ENCODE measurements at places on chromosomes 3 and 15.
A peak's percentile ranks its signal among the peaks of the same experiment; 100 is the strongest.

- DNase-seq = no peak
Measured at GRCh38 chr3:179880868-179881267, 155.9 kb downstream of the PEX5L start.

GRCh38 chr15:47398132-47398531 lies 319.2 kb upstream of the SEMA6D start:
- DNase-seq = no peak

GRCh38 chr3:58041182-58041825 lies 33.1 kb downstream of the FLNB start:
- no peak for DNase-seq

- DNase-seq = no peak
Measured at GRCh38 chr3:46215810-46216414, 7.8 kb upstream of the CCR1 start.

GRCh38 chr3:187445356-187445755 lies 77.2 kb downstream of the RTP4 start:
- DNase-seq = no peak

DNA sequence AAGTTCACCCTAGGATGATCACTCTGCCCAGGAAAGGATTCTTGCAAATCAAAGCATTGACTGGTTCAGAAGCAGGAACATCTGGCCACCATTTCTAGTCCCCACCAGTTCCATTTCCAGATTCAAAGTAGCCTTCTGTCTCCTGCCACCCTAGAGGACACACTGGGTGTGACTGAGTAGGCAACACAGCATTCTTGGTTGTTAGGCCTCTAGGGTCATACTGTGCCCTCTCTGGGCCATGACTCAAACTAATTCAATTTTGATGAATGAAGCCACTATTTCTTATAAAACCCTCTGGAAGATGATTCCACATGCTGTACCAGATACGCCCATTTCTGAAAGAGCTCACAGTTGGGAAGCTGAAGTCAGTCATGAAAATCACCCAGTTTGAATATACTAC lies 69.7 kb downstream of the WDR76 start:
- DNase-seq = no peak

GRCh38 chr3:95775486-95776094 lies 1038.8 kb upstream of the EPHA6 start:
- no peak for DNase-seq

DNA sequence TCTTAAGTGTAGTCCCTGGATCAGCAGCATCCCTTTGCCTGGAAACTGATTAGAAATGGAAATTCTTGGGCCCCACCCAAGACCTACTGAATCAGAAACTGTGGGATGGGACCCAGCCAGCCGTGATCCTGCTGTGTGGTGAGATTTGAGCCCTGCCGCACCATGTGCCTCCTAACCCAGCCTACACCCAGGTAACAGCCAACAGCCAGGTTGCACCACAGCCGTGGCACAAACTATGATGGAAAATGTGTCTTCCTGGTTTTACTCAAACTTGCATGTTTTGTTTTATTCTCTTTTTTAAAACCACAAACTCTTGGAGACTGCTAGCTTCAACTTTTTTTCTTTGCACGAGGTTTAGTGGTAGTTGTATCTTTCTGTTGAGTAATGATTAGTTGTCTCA lies 2.6 kb downstream of the LIMD1 start:
- DNase-seq = peak; percentile 81

DNA sequence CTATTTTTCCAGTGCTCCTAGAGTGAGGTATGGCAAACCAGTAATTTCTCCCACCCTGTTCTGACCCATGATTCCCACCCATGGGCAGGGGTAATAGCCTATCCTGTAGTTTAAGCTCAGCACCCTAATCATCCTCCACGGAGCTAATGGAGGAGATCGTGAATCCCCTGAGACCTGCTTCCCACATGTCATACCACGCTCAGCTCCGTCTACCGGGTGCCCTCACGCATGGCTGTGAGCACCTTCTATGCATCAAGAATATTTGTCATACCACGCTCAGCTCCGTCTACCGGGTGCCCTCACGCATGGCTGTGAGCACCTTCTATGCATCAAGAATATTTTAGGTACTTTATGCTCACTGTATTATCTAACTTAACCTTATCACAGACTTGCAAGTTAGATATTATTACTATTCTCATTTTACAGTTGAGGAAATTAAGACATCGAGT lies 104.7 kb upstream of the PFN2 start:
- DNase-seq = no peak

GRCh38 chr15:80779658-80780415 lies 667 bp downstream of the CEMIP start:
- peak; percentile 36 for DNase-seq

- DNase-seq = no peak
Measured at GRCh38 chr15:100167884-100168375, 173.8 kb downstream of the ADAMTS17 start.

GRCh38 chr3:36700537-36701248 lies 63.7 kb downstream of the DCLK3 start:
- DNase-seq = peak; percentile 80

- no peak for DNase-seq
Measured at GRCh38 chr3:49725906-49726681, 2.3 kb upstream of the GMPPB start.

DNA sequence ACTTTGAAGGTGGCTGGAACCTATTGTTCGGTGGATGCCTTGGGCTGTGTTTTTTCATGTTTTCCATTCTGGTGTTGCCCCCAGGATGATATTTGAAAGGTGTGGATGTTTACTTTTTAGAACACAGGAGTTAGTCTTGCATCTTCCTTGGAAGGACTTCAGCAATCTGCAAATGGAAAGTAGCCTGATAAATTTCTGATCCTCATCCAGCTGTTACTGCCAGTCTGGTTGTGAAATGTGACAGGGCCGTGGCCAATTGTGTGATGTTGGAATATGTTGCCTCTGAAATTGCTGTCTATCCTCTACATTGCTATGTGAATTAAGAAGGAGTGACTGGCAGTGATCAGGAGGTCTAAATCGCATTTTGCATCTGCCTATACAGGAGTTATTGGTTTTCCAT lies 382.5 kb upstream of the C2CD4B start:
- DNase-seq = no peak

DNA sequence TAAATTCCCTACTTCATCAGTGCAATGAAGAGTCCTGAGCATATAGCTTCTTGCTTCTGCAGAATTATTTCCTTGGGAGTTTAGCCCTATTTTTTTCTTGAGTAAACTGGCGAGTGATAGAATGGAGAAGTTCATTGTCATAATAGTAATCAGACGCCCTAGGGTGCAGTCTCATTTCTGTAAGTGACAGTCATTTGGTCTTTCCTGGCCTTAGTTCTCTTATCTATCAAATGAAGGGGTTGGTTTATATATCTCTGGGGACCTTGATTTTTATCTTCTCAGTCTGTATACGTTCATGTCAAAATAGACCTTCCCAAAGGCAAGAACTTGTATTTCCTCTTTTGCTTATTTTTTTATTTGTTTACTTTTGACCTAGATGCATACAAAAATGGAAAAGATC lies 9.9 kb upstream of the ALPK3 start:
- DNase-seq = no peak

GRCh38 chr3:159319156-159319555 lies 517.3 kb downstream of the MFSD1 start:
- no peak for DNase-seq

GRCh38 chr15:44188795-44189194 lies 6.3 kb downstream of the FRMD5 start:
- DNase-seq = no peak

Measured in fibroblast of mammary gland (primary cell).